ENCODE measurements at places on chromosomes 1 and 21.
A peak's percentile ranks its signal among the peaks of the same experiment; 100 is the strongest.

DNA sequence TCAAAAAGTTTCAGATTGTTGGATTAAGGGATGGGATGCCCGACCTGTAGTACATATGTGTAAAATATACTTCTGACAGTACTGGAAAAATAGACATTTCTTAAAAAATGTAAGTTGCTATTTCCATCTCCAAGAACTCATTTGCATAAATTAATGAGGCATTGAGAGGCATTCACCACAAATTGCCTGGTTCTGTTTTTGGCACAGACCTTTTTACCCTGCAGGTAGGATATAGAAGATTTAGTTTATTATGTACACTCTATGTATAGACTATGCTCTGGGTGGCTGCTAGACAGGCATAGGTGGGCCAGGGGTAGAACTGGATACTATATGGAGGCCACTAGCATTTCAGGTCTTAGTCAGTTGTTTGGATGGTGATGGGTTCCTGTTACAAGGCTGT, 8.0 kb downstream of the CCDC17 start:
- no peak for DNase-seq

DNA sequence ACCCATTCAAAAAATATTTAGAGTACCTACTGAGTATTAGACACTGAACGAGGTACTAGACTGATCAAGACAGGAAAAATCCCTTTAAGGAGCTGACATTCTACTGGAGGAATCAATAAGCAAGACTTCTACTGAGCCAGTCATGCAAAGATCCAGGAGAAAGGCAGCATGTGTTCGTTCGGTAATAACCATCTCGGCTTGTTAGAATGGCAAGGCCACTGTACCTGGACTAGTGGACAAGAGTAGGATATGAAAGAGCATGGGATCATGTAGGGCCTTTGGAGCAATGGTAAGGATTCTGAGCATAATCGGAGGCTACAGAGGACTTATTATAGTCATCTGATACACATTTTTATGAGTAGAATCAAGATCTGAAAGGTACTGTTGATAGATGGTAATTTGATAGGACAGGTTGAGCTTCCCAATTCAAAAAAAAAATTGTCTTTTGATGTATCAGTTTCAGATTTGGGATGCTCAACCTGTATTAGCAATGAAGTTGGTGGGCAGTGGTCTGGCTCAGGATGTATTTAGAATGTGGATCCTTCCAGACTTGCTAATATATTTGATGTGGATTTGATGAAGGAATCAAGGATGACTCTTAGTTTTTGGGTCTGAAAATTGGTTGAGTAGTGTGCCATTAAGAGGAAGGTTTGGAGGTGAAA, 2.3 kb downstream of the COX20 start:
- no peak for DNase-seq

DNA sequence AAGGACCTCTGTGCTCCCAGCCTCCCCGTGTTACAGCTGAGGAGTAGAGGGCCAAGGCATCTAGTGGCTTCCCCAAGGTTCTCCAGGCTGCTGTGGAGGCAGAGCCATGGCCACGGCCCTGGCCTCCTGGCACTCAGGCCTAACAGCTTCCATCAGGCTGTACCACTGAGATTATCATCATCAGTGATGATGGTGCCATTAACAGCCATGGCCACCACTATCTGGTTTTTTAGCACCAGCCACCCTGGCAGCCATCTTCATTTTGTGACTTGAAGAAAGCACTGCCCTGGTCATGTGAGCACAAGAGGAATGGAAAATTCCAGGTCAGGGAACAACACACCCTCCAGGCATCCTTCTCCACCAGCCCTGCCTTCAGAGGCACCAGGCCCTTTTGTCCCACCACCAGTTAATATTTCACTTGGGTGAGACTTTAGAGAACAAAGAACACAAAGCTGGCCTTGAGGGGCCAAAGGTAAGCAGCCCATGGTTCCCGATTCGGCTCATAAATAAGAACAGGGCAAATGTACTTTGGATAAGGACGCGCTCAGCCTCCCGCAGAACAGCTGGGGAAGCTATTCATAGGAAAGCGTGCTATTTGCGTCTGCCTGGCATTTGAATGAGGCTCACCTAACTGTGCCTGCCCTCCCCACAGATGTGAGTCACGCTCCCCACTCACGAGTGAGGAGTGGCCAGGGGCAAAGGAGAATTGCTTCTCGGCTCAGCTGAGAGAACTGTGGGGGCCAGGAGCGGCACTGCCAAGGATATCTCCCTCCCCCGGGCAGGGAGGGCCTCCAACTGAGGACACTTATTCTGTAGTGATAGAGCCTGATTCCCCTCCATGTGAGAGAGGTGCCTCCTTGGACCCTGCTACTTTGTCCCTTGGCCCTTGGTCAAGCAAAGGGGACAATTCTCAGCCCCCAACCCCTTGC, 95.6 kb downstream of the CD58 start:
- no peak for DNase-seq

GRCh38 chr1:26771643-26772321, 16.0 kb upstream of the PIGV start:
- no peak for DNase-seq

DNA sequence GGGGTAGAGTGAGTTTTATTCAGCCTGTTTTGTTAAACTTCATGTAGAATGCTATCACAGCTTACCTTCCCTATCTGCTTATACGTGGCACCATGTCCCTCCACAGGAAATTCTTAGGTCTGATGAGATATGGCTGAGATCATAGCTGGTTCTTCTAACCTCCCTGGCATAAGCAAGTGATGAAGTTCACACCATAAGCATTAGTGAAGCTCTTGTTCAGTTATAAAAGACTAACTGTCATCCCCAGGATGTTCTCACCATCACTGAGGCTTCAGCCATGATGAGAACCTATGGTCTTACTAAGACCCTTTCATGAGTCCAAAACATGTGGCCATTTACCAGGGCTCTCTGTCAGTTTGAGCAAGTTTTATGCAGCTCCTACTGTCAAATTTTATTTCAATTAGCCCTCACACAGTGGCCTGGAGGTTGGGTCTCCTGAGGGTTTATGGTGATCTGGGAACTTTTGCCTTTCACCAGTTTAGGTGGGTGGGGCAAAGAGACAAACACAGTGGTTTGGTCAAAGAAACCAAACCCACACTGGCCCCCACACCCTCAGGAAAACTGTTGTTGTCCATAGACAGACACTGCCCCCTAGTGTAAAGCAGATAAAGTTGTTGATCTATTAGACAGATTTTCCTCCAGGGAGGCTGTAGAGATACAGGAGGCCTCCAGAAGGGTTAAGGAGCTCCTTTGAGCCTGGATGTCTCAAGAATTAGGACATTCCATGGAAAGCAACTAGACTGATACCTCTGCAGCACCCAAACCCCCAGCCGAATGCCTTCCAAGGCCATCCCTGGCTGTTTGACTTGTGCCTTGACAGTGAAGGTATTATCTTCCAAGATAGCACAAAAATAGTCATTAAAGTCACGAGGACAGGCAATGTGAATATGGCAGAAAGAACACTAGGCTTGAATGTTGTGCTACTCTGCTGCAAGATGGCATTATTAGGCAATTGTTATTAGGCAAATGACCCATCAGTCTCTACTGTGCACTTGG, 5.0 kb downstream of the SLC22A15 start:
- DNase-seq, result peak; percentile 47

GRCh38 chr1:29239142-29239541, 2.8 kb downstream of the PTPRU start:
- no peak for DNase-seq

GRCh38 chr1:113940365-113941244, 11.5 kb downstream of the HIPK1 start:
- no peak for DNase-seq

DNA sequence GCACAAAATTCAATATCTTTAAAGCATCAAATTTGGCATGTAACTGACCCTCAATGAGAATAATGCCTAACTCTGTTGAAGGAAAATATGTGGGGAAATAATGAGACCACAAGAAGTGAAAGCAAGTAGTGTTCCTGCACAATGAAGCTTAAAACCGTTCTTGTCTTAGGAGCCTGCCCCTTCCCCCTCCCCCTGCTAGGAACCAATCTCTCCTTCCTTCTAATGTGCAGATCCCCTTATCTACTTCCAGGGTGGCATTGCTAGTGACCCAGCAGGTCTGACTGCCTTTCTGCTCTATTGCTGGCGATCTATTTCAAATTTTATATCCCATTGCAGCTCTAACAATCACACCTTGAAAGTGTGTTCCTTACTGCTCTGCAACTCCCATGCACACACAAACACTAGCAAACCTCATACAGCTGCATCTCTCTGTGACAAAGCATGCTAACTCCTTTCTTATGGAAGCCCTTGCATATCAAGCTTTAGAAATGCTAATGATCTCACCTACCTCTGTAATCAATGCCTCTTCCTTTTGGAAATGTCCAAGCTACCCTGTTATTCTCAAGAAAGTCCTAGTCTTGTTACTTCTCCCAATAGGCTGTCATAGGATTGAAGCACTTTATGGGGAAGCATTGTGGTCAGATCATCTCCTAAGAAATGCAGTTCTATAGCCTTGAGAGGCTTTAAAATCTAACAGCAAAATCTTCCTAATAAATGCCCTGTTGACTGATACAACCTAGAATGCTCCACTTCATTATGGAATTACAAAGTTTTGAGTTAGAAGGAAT, 26.5 kb downstream of the BCL9 start:
- DNase-seq, result peak; percentile 75

DNA sequence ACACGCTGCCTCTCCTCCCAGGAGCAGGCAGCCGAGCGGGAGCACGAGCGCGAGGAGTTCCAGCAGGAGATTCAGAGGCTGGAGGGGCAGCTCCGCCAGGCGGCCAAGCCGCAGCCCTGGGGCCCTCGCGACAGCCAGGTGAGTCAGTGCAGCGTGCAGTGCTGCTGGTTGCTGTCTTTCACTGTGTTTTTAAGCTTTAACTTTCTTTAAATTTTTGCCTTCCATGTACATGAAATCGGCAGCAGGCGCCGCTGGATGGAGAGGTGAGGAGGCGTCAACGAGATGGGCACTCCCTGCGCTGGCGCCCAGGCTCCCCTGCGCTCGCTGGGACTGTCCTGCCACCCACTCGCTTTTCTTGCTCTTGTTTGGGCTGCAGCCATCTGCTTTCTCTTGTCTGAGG, 60.7 kb upstream of the DIP2A start:
- DNase-seq, result no peak

DNA sequence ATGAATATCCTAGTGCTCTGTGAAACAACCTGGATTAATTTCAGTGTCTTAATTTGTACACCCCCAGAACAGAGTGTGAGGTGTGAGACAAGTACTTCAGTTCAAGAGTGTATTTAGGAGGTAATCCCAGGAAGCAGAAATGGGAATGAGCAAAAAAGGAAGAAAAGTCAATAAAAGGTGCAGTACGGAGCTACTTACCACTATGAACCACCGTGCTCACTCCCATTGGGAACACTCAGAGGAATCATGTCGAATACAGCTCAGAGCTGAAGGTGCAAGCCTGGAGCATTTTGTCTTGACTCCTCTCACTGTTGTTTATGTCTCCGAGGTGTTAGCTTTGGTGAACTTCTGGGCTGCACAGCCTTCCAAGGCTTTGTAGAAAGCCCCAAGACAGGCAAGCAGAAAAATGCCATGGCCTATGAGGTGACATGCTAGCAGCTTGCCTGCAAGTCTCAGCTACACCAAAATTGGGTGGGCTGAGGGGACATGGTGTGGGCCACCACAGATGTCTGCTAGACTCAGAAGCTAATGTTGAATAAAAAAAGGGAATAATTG, 7.4 kb upstream of the SVBP start:
- no peak for DNase-seq

- no peak for DNase-seq
Measured at GRCh38 chr1:104874044-104874443, 1124.3 kb downstream of the AMY1C start.

- DNase-seq, result no peak
Measured at GRCh38 chr1:152811050-152811449, 721 bp upstream of the LCE1B start.

DNA sequence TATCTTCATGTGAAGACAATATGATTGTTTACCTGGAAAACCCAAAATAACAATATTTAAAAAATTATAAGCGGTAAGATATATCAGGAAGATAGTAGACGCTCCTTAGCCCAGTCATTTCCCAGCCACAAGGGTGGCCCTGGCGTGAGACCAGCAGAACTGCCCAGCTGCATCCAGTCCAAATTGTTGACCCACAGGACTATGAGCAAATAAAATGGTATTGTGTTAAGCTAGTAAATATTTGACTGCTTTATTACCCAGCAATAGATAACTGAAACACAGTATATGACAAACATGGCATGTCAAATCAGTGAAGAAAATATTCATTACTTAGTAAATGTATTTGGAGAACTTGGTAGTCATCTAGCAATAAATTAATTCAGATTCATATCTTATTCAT, 294.3 kb upstream of the SPAG17 start:
- DNase-seq, result no peak

DNA sequence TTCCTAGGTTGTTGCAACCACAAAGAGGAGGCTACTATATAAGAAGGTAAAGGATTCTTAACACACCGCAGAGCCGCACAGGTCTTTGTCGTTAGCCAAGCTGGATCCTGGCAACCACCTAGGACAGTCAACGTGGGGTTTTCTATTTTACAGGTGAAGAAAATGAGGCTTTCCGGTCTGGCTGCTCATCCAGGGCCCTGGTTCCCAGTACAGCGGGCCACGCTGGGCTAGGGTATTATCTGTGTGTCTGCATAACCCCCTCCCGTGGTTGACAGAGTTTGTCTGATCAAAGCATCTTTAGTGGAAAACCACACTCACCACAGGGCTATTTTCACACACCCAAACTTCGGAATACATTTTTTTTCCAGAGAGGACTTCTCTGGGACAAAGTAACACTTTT, 39.0 kb upstream of the PDE9A start:
- DNase-seq, result no peak

GRCh38 chr1:43253876-43254275, 15.9 kb upstream of the TMEM125 start:
- no peak for DNase-seq

- DNase-seq, result no peak
Measured at GRCh38 chr1:109516872-109517271, 7.3 kb upstream of the AMIGO1 start.

GRCh38 chr1:25111706-25112105, 120.6 kb downstream of the SYF2 start:
- DNase-seq, result no peak

DNA sequence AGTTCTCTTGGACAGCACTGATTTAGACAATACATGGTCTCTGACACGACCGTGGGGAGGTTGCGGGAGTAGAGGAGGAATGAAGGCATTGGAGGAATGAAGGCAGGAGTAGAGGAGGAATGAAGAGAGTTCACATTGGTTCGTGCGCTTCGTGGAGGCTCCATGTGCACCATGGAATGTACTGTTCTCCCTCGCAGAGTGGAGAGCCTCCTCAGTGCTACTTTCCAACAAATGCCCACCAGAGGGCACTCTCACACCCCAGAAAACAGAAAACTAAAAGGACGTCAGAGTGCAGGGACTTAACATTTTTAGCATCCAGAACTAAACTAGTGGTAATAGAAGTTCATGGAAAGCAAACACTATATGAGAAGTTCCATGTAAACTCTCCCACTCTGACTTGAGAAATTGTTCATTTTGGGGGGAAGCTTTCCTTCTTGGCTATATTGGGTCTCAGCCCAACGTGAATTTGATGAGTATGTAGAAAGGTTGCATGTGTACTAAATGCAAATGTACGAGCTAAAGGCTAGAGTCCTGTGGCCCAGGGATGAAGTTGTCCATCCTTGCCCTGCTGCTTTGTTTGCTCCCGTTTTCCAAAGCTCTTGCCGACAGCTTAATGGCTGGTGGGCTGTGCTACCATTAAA, 211.6 kb downstream of the LMX1A start:
- no peak for DNase-seq

GRCh38 chr1:201276891-201277290, 6.4 kb upstream of the PKP1 start:
- DNase-seq, result no peak

GRCh38 chr1:186476264-186477040, 15.5 kb upstream of the PDC start:
- no peak for DNase-seq

- no peak for DNase-seq
Measured at GRCh38 chr1:44895919-44896734, 53.1 kb upstream of the PTCH2 start.

Data from iPS DF 19.7 (cell line).